ENCODE measurements at places on chromosomes 5 and 9. TPM values are rescaled to one million over a fixed set of nuclear protein-coding genes. Genes with fewer than 3 reads are reported as not detected.

The STPG3 gene
- total RNA-seq = 0.26 TPM

The GADD45G gene
- total RNA-seq = 1.2 TPM

The SLC24A2 gene
- total RNA-seq = not detected

The RGMB gene
- 25.4 TPM for total RNA-seq

The C9orf50 gene
- not detected for total RNA-seq

The DNAH5 gene
- 8.0 TPM for total RNA-seq

The ARL14EPL gene
- total RNA-seq = not detected

The MAP1B gene
- total RNA-seq = 82.3 TPM

The OBP2B gene
- total RNA-seq = not detected

The TTC23L gene
- total RNA-seq = not detected

The NR4A3 gene
- total RNA-seq = 0.13 TPM

The SLC6A19 gene
- 0.23 TPM for total RNA-seq

The PTTG1 gene
- total RNA-seq = 171 TPM

The PCDHB8 gene
- 7.6 TPM for total RNA-seq

The LCN15 gene
- 0.05 TPM for total RNA-seq

The CTXN3 gene
- total RNA-seq = not detected

The MELK gene
- 112 TPM for total RNA-seq

The GABRA1 gene
- not detected for total RNA-seq

The HTR1A gene
- not detected for total RNA-seq

The FBN2 gene
- 0.08 TPM for total RNA-seq

The PLAC8L1 gene
- total RNA-seq = 0.49 TPM

The MRPS30 gene
- 47.2 TPM for total RNA-seq

The HRCT1 gene
- not detected for total RNA-seq

The DMRT2 gene
- not detected for total RNA-seq

The SNAPC3 gene
- 11.5 TPM for total RNA-seq

The GLT6D1 gene
- total RNA-seq = not detected

The PRRC1 gene
- total RNA-seq = 48.7 TPM

The LRRC19 gene
- total RNA-seq = not detected

The PPIC gene
- total RNA-seq = 45.8 TPM

The TSSK1B gene
- not detected for total RNA-seq

The CCDC171 gene
- total RNA-seq = 1.5 TPM

The TNFSF15 gene
- 0.03 TPM for total RNA-seq

Data from Panc1 (cell line).